ENCODE measurements at places on chromosomes 5 and 9. TPM values are rescaled to one million over a fixed set of nuclear protein-coding genes. Genes with fewer than 3 reads are reported as not detected.
A peak's percentile ranks its signal among the peaks of the same experiment; 100 is the strongest.

GRCh38 chr9:83563360-83563759 lies 25.2 kb upstream of the FRMD3 start:
- DNase-seq, result no peak

DNA sequence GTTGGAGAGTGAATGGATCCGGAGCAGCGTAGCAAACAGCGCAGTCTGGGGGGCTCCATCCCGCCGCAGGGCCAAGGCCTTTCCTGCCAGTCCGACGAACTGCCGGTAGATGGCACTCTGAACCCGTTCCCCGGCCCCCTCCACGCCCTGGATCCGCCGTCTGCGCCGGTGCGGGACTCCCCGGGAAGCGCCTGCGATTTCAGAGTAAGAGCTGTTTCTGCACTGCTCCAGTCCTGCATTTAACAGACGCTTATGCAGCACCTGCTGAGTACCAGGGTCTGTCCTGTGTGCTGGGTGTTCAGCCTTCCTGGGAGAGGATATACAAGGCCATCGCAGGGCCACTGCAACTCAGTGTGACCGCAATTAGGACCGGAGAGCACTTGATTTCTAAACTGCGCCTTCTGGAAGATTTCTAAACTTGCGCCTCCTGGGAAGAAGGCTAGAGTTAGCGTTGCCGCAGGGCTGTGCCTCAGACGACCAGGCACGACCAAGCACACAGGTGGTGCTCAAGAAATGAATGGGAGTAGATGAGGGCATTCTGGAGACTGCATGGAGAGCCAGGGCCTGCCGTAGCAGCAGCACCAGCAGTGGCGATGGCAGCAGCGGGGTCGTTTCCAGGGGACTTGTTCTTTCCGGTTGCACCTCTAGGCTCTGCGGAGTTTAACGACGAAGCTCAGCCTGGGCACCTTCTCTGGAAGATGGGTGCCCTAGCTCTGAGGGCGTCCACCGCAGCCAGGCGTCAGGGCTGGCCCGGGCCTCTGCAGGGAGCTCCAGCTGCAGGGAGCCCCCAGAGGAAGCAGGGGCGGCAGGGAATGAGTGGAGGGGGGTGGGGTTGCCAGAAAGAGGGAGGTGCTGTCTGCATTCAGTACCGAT lies 14.3 kb upstream of the TIFAB start:
- peak; percentile 66 for DNase-seq

Gene NME5
- not detected for polyA plus RNA-seq

Gene OR1J2
- polyA plus RNA-seq, result not detected

- no peak for DNase-seq
These were observed 765.3 kb upstream of the GRAMD2B start for GRCh38 chr5:125657936-125658335.

DNA sequence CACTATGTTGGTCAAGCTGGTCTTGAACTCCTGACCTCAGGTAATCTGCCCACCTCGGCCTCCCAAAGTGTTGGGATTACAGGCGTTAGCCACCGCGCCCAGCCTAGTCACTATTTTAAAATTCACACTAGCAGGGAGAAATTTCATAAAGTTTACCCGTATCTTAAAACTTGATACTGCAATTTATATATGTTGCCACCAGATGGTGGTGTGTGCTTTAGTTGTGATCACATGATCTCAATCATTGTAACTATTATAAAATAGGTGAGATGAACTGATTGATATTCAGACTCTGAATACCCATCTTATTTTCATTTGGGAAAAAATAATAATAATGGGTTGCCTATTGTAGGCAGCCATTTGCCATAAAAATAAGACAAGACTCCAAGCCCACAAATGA lies 1330.4 kb upstream of the WWC1 start:
- peak; percentile 26 for DNase-seq

- DNase-seq, result no peak
These were observed 133.4 kb downstream of the PALM2AKAP2 start for GRCh38 chr9:109913461-109913810.

Gene OR13C9
- not detected for polyA plus RNA-seq

DNA sequence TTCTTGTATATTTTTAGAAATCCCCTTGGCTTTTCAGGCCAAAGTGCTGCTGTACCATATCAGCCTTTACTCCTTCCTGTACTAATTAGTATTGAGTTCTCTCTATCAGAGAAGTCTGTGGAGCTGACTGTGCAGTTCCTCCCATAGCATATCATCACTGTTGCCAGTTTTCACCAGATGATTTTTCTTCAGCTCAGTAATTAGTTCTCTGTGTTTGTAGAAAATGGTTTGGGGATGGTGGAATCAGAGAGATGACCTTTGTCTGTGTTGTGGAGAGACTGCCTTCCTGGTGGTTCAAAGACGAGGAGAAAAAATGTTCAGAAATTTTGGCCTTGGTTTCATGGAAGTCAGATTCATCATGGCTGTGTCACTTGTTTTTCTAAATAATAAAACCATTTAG lies 227.5 kb upstream of the ACTBL2 start:
- no peak for DNase-seq

DNA sequence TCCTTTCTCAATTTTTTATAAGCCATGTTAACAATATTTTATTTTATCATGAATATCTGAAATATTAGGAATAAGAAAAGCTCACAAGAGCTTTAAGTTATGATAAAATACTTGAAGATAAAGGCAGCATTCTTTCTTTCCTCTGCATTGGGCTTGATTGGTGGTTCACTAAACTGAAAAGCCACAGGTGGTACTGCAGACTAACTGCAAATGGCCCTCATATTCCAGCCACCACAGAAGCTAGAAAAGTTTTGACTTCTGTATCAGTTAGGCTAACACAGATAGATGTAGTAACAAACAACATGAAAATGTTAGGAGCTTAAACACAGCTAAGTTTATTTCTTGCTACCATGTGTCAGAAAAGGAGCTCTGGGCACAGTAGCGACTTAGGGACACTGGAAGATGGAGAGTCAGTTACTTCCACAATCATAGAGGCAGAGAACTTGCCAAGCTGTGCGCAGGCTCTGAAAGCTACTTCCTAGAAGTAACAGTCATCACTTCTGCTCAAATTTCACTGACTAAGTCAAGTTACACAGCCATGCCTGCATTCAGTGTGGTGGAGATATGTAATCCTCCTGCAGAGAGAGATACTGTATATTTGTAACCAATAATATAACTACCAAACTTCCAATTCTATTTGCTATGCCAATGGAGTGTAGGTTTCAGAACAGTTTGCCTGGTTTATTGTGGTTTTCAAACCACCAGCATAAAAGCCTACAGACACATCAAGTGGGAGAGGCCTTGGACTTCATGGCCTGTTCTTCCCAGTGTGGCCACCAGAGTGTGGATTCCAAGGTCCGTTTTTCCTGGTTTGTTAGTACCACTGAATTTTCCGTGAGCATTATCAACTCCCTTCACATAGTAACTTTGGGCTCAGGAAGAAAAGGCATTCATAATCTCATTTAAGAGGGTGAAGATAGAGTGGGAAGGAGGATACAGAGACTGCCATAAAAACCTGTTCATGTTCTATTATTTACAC lies 268.3 kb downstream of the PJA2 start:
- DNase-seq, result no peak

DNA sequence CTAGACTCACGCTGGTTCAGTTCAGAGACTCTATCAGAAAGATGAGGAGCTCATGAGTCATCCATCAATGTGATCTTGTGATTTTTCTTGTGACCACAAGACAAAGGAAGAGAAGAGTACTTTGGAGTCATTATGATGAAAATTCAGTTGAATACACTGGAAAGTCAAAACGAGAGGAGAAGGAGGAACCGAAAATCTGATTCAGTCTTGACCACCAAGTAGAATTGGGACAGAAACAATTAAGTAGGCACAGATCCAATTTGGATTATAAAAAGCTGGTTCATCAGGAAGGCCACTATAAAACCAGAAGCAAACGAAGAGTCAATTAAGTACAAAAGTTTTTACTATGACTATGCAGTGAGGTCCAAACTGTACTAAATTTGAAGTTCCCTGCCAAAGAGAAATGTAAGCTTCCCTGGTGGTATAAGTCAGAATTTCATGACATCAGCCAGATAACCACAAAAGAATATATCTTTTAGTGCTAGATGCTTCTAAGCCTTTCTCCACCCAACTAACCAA lies 90.9 kb downstream of the THBS4 start:
- DNase-seq, result no peak

GRCh38 chr9:108117795-108118194 lies 628.2 kb upstream of the KLF4 start:
- DNase-seq, result no peak
